ENCODE measurements at places on chromosomes 2 and 18. TPM values are rescaled to one million over a fixed set of nuclear protein-coding genes. Genes with fewer than 3 reads are reported as not detected.

GRCh38 chr2:146602856-146603255 is 1242.0 kb upstream of the ACVR2A start:
- DNase-seq, result no peak

GRCh38 chr2:161709428-161709827 is 85.2 kb downstream of the SLC4A10 start:
- no peak for DNase-seq

GRCh38 chr2:219172231-219173154 is 2.7 kb upstream of the SLC23A3 start:
- DNase-seq, result no peak

GRCh38 chr2:232387451-232388171 is 9.1 kb downstream of the ALPP start:
- no peak for DNase-seq

DNA sequence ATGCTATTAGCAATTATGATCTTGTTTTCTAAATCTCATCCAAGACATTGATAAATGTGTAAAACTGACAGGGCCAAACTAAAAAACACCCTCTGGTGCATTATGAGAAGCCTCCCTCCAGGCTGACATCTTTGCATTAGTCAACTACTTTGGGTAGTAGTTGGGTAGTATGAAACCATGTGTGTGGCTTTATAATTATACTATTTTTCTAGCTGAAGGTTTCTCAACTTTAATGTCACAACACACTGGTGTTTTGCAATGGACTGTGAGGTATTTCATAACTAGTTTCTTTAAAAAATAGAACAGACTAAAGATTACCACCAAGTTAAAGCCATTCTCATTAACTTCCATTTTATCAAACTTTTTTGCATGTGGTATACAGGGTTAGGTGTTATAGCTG is 73.1 kb upstream of the RBMS1 start:
- DNase-seq, result no peak

DNA sequence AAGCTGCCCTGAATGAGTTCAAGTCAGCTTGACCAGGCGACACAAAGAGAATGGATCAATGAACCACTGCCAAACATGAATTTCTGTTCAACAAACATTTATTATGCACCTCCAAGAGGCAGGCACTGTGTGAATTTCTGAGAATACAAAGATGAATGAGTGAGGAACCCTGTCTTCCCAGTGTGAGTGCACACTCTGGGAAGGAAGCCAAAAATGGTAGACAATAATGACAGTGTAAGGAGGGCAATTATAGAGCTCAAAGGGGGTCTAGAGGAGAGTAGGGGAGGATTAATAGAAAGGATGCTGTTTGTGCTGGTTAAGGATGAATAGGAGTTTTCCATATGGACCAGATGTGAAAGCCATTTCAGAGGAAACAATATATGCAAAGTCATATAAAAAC is 213.4 kb downstream of the DCC start:
- DNase-seq, result no peak

GRCh38 chr2:62196278-62196901 is 475 bp downstream of the B3GNT2 start:
- DNase-seq, result no peak

- DNase-seq, result no peak
These were observed 75.3 kb upstream of the NPAS2 start for GRCh38 chr2:100744589-100744988.

DNA sequence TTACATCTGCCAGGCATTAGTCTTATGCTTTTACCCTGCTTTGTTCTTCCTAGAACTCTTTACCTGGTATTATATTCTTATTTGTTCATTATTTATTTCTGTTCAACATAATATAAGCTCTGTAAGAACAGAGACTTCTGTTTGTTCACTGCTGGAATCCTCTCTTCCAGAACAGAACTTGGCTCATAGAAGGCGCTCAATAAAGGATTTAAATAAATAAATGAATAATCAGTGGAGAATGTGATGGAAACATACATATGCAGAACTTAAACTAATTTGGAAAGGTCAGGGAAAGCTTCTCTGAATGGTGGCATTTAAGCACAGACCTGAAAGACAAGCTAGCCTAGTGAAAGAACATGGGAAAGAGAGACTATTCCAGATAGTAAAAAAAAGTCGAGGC is 24.3 kb downstream of the NCKAP1 start:
- DNase-seq, result no peak

GRCh38 chr2:188835821-188836220 is 138.4 kb upstream of the COL3A1 start:
- no peak for DNase-seq

DNA sequence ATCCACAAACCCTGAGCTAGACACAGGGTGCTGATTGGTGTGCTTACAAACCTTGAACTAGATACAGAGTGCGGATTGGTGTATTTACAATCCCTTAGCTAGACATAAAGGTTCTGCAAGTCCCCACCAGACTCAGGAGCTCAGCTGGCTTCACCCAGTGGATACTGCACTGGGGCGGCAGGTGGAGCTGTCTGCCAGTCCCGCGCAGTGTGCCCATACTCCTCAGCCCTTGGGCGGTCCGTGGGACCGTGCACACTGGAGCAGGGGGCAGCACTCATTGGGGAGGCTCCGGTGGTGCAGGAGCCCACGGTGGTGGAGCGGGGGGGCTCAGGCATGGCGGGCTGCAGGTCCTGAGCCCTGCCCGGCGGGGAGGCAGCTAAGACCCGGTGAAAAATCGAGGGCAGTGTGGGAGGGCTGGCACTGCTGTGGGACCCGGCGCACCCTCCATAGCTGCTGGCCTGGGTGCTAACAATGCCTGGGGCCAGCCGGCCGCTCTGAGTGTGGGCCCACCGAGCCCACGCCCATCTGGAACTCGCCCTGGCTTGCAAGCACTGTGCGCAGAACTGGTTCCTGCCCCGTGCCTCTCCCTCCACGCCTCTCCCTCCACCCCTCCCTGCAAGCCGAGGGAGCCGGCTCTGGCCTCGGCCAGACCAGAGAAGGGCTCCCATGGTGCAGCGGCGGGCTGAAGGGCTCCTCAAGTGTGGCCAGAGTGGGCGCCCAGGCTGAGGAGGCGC is 75.6 kb downstream of the MOB4 start:
- DNase-seq, result no peak

DNA sequence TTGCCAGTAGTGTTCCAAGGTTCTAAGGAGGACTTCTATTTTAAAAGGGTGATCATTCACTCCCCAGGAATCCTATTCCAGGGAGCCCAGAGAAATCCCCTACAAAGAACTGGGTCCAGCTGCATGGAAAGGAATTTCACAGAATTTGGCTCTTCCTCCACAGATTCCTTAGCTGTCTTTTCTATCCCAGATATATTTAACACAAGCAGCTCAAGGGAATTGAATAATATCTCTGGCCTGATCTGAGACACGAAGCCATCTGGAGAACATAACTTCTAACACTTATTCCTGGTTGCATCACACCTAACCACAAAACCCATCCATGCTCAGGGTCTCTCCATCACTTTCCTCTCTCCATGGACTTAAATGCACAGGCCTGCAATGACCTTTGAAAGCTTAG is 306.7 kb upstream of the ACVR2A start:
- DNase-seq, result peak; percentile 86

- DNase-seq, result no peak
These were observed 20.6 kb upstream of the NDUFV2 start for GRCh38 chr18:9081940-9082339.

DNA sequence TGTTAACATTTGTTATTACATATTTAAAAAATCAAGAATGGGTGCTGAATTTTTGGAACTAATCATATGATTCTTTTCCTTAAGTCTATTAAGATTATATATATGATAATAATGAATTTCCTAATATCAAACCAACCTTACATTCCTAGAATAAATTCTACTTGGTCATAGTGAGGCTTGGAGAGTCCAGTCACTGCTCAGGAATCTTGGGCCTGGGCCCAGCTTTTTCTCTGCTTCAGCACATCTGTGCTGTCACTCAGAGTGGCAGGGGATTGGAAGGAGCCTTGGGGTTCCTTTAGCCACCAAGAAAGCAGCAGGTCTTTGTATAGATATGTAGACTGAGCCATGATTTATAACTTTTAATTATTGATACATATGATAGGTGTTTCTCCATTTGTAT is 19.9 kb upstream of the ZAP70 start:
- no peak for DNase-seq

DNA sequence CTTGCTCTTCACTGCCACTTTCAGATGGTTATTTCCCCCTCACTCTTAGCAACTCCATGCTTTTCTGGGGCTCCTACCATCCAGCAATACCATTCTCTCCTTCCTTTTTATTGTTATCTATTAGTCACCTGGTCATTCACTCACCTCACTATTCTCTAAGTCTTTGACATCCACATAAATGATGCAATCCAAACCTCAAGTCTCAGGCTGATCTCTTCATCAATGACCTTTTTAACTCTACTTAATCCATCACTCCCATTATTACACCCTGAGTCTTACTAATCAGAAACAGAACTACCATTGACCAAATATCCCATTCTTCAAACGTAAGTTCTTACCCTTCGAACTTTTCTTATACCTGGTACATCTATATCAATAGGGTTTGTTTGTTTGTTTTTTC is 79.7 kb downstream of the ITSN2 start:
- DNase-seq, result no peak

DNA sequence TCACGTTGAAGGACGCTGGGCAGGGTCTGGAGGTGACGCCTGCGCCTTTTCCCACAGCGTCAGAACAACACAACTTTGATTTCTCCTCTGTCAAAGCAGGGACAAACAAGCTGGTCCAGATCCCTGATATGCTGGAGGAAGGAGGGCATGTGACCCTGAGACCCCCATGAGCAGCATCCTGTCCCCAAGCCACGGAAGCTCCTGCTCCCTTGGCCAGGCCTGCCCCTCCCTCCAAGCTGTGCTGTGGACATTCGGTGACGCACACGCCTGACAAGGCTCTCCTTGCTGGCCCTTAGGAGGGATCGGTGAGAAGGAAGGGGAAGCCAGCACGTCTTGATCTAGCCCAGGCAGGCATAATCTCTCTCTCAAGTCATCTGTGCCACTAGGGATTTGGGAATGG is 11.3 kb downstream of the MLPH start:
- no peak for DNase-seq

The ZNF396 gene
- 13.2 TPM for total RNA-seq

The DNAH7 gene
- 4.8 TPM for total RNA-seq

The MXD1 gene
- 10.1 TPM for total RNA-seq

The DLGAP1 gene
- 20.7 TPM for total RNA-seq

The GALR1 gene
- total RNA-seq, result 3.6 TPM

The GULP1 gene
- total RNA-seq, result 64.3 TPM

The SIX2 gene
- total RNA-seq, result 0.48 TPM

The ZNF638 gene
- total RNA-seq, result 169 TPM

The RSAD2 gene
- total RNA-seq, result 36.4 TPM

The RFTN2 gene
- 18.1 TPM for total RNA-seq

The CYP27C1 gene
- 0.72 TPM for total RNA-seq

The KIF1A gene
- total RNA-seq, result 2.2 TPM

The ITM2C gene
- total RNA-seq, result 128 TPM

The SERPINB2 gene
- 39.2 TPM for total RNA-seq
